ENCODE measurements at places on chromosomes 5 and 9. TPM values are rescaled to one million over a fixed set of nuclear protein-coding genes. Genes with fewer than 3 reads are reported as not detected.

DNA sequence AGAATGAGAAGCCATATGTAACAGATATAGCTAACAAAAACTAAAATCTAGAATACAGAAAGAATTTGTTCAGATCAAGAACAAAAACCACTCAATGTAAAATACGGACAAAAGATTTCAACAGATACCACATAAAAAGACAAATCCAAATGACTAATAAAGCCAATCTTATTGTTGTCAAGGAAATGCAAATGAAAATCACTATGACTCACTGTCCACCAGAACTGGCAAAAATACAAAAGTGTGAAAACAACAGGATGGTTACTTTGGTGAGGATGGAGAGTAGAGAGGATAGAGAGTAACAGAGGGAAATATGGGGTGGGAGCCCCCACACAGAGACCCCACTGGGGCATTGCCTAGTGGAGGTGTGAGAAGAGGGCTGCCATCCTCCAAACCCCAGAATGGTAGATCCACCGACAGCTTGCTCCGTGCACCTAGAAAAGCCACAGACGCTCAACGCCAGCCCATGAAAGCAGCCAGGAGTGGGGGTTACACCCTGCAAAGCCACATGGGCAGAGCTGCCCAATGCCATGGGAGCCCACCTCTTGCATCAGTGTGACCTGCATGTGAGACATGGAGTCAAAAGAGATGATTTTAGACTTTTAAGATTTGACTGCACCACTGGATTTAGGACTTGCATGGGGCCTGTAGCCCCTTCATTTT is 15.2 kb upstream of the RHOBTB3 start:
- no peak for DNase-seq

GRCh38 chr9:4016789-4017188 is 283.1 kb downstream of the GLIS3 start:
- no peak for DNase-seq

- DNase-seq: no peak
Observed at GRCh38 chr5:150568663-150569062, 60.7 kb downstream of the NDST1 start.

GRCh38 chr9:105447814-105448812 is at the start of gene FSD1L:
Gene FSD1L (plus strand): TSS chr9:105448034. CDS start chr9:105448221, 187 bp downstream.
- DNase-seq: peak; percentile 88

GRCh38 chr5:92687821-92688722 is 892.9 kb downstream of the NR2F1-AS1 start:
- DNase-seq: no peak

GRCh38 chr9:83245979-83246659 is 183.2 kb upstream of the RASEF start:
- DNase-seq: no peak

- no peak for DNase-seq
Observed at GRCh38 chr9:15298362-15298761, 8.7 kb downstream of the TTC39B start.

- peak; percentile 41 for DNase-seq
Observed at GRCh38 chr5:138466900-138467710, 1.8 kb downstream of the EGR1 start.

DNA sequence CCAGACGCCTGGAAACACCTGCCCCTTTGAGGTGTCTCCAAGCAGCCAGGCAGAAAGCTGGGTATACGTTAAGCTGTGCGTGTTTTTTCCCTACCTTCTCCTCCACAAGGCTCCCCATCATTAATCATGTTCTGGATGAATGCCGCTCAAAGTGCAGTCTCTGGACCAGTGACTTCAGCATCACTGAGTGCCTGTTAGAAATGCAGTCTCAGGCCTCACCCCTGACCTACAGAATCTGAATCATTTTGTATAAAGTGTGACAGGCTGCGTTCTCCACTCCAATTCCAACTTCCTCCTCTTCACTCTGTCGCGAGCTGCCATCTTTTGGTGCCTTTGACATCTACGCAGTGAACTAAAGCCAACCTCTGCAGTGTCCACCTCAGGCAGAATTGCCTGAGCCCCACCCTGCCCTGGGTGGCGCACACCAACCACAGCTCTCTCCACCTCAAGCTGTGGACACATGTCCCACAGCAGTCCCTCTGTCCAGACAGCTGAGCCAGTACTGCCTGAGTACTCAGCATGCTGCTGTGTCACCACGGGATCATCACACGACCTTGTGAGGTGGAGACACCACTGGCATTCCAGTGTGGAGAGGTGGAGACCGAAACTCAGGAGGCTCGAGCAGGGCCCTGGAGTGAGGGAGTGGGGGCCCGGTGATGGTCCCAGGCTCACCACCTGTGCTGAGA is 14.2 kb downstream of the PTPN3 start:
- DNase-seq: no peak

- no peak for DNase-seq
Observed at GRCh38 chr5:161400583-161400982, 145.9 kb downstream of the GABRB2 start.

DNA sequence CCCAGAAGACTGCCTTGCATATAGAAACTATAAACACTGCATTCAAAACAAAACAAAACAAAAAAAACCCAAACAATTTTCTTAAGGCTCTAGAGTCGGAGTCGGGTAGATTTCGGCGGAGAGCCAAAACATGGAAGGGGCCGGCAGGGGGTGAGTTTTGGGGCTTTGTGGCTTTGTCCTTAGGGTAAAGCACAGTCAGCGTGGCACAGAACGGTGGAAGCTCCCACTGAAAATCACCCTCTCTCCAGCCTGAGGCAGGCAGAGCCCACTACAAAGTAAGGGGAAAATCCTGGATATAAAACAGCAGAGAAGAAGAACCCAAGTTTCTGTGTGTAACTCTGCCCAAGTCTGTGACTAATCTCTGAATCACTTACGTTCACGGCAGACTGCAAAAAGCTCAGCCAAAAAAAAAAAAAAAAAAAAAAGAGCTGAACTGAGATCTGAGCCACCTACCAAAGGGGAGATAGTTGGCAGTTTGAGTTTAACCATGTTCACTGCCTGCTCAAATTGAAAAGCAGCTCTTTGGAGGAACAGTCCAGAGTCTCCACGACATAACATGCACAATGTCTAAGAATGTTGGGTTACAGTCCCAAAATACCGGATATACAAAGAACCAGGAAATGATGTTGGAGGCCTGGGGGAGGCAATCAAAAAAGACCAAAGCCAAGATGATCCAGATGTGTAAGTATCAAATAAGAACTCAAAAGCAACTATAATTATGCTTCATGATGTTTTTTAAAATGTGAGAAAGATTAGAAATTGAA is 26.6 kb upstream of the OR2K2 start:
- DNase-seq: no peak

- DNase-seq: no peak
Observed at GRCh38 chr5:109986726-109987125, 297.0 kb downstream of the MAN2A1 start.

- no peak for DNase-seq
Observed at GRCh38 chr5:27315363-27316270, 277.2 kb upstream of the CDH9 start.

DNA sequence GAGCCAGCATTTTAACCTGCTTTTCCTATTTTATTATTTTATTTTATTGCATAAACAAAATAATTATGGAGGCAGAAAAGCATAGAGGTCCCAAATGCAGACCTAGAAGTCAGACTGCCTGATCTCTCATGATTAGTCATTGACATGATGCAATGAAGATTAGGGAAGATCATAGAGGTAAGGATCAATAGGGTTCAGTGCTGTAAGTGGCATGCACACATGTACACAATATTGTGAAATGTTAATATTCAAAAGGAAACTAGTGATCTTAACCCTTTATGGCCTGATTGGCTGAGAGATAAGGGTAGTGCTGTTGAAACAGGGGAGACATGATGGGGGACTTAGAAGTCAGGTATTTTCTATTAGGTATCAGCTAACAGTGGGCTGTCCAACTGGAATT is 1.1 kb upstream of the FRRS1L start:
- no peak for DNase-seq

GRCh38 chr9:127660886-127661741 is 45.7 kb upstream of the CFAP157 start:
- no peak for DNase-seq

DNA sequence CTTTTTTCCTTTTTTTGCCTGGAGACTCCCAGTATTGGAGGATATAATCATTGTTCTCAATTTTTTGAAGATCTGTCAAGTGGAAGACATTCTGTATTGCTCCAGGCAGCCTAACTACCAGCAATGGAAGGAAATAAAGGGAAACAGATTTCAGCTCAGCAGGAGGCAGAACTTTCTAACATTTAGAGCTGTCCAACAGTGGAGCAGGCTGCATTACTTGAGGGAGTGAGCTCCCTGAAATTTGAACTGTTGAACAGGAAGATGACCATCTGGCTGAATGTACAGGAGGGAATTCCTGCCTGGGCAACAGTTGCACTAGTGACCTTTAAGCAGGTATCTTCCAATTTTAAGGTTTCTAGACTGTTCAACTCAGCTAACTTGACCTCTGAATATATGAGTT is 1.1 kb upstream of the GAPVD1 start:
- DNase-seq: no peak

DNA sequence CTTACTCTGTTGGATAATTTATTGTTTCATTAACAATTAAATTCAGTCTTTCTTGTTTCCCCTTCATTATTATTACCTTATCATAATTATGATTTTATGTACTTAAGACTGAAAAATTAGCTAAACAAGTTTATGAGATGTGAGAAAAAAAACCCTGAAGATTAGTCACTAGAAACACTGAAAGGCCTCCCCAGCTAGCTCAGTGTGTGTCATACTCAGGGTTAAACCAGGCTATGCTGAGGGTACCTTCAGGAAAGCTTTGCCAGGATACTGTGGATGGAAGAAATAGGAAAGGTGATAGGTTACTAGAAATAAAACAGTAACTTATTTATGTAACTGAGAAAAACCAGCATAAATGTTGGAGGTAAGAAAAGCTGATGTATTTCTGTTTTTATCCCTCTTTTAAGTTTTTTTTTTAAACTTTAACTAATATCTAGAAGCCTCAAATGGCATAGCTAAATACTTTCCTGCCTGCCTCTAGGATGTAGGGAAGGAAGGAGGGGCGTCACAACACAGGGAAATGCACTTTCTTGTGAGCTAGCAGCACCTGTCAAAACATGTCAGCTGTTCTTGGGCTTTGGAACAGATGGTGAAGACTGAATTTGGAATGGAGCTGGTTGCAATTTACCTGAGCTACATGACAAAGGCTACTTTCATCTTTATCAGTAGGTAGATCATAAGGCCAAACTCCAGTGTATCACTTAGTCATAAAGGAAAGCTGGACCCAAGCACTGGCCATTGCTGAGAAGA is 24.2 kb downstream of the NMRK1 start:
- DNase-seq: no peak

DNA sequence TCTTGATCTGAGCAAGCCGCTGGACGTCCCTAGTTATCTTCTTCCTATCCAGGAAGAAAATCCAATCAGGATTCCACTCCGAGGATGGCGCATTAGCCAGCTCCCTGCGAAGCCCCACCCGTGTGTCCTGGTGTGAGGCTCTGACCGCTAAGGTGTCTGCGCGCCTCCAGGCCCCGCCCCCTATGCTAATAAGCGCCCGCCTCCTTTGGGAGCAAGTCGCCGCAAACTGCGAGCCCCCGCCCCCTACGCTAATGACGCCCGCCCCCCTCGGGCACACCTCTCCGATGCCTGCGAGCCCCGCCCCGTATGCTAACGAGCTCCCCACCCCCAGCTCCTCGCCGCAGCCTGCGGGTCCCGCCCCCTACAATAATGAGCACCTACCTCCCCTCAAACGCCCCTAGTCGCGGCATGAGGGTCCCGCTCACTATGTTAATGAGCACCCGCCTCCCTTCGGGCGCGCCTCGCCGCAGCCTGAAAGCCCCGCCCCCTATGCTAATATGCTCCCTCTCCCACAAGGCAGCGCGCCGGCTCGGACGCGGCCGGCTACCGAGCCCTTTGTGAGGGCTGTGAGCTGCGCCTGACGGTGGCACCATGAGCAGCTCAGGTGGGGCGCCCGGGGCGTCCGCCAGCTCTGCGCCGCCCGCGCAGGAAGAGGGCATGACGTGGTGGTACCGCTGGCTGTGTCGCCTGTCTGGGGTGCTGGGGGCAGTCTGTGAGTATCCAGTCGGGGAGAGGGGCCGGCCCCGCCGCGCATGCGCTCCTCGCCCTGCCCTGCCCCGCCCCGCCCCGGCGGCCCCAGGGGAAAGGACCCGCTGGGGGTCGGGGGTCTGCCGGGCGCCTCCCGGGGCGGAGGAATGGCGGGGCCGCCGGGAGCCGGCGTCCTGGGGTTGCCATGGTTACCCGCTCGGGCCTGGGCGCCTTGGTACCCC is at the start of gene CACFD1:
CACFD1 (plus strand) TSS at position 503 of the 929 bp plus-strand sequence; CDS start at position 592, 89 bp downstream.
- DNase-seq: peak; percentile 94

DNA sequence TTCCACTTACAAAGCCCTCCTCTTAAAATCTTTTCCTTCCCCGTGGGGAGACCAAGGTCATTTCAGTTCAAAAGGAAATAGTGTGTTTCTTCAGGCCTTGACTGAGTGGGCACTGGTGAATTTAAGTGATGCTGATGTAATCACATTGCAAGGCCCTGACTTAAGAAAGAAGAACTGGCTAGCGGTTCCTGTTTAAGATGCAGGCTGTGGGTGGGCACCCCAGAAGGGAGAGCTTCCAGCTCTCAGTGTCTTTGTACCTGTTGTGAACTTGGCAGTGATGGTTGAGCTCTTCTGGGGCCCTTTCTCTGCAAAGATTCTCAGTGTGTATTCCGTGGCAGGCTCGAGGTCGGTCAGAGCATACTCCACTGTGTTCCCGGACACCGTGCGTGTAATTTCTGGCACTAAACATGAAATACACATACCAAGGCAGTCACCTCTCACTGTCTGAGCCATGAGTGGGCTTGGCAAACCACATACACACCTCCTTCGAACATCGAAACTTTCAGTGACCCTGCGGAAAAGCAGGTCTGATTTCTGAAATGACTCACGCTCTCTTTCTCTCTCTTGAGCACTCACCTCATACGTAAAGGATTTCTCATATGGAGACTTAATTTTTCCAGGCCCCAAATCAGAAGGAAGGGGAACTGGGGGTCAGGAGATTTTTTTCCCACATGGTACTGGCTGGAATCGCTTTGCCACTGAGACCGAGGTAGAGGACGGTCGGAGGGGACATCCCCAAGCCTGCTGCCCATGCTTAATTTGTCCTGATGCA is 81.9 kb downstream of the TNC start:
- peak; percentile 46 for DNase-seq

DNA sequence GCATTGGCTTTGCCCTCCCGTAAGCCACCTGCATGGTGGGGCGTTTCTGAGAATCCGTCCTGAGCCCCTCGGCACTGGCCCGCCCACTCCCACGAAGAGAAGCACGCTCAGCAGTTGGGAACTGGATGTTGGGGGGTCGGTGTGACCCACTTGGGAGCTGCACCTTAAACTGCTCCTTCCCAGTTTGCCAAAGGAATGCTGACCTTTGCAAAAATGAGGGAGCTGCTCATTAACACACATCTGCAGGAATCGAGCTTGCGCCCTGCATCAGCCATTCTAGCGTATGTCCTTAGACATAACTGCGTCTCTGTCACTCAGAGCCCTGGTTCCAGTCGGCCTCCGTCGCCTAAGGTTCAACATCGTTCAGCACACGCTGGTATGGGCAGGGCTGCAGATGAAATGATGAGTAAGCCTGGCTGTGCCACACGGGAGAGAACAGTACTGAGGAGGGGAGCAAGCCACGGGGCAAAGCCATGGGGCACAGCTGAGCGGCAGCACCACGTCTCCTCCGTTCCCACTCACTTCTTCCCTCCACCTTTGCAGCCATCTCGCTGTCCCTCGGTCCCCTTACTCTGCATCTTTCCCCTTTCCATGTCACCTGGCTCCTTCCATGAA is 28.8 kb upstream of the NCS1 start:
- DNase-seq: no peak

The PARP8 gene
- total RNA-seq: 80.0 TPM

The DENND4C gene
- total RNA-seq: 29.6 TPM

The LCN2 gene
- total RNA-seq: not detected

The SV2C gene
- total RNA-seq: not detected

The S1PR3 gene
- not detected for total RNA-seq

The RELL2 gene
- 36.9 TPM for total RNA-seq

The PPP3R2 gene
- total RNA-seq: not detected

The LRRC19 gene
- not detected for total RNA-seq

The CCL28 gene
- 10.8 TPM for total RNA-seq

The BAAT gene
- total RNA-seq: not detected

All from activated CD8-positive, alpha-beta T cell treated with anti-CD3 and anti-CD28 coated beads, Interleukin-2, amount 10 ng/mL, durations not matched to agents 7 days and 5 days (primary cell).